ENCODE measurements at places on chromosomes 5 and 9.
A peak's percentile ranks its signal among the peaks of the same experiment; 100 is the strongest.

DNA sequence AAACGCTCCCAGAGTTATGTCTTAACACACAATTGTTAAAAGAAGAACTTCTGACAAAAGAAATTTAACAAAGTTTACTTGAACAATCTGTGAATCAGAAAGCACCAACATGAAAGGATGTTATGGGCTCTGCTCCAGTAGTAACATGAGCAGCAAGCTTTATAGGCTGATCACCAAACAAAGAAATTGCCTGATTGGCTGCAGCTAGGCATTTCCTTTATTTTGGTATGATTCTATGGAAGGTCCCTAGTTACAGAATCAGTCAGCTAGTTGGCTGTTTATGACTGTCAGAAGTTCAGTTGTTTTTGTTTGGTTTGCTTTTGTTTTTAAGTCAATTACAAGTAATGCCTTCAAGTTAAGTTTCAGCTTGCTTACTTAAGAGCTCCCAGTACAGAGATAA, 102.4 kb upstream of the SMC2 start:
- no peak for DNase-seq

DNA sequence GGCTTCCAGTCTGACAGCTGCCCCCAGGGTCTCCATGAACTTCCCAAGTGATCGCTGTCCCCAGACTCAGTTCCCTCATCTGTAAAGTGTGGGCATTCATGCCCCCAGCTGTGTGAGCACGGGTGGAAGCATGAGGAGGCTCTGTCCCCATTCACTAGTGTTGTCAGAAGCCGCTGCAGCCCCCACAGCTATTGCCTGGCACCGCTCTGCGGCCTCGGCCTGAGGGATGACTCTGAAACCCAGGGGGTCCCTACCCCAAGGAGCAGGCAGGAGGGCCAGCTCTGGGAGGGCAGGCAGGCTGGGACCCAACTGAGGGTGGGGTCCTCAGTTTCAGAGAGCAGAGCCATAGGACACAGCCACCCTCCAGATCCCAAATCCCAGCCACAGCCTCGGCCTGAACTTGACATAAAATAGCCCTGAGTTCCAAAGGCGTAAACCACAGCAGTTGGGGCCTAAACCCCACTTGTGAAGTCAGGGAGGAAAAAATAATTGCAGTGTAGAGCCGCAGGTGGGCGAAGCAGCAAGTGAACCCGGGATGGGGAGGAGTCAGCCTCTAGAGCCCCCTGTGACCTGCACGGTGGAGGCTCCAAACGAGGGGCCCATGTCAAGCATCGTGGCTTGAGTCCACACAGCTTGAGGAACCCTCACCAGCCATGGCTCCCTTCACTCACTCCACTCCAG, 66.0 kb upstream of the ADAMTS2 start:
- DNase-seq: no peak

DNA sequence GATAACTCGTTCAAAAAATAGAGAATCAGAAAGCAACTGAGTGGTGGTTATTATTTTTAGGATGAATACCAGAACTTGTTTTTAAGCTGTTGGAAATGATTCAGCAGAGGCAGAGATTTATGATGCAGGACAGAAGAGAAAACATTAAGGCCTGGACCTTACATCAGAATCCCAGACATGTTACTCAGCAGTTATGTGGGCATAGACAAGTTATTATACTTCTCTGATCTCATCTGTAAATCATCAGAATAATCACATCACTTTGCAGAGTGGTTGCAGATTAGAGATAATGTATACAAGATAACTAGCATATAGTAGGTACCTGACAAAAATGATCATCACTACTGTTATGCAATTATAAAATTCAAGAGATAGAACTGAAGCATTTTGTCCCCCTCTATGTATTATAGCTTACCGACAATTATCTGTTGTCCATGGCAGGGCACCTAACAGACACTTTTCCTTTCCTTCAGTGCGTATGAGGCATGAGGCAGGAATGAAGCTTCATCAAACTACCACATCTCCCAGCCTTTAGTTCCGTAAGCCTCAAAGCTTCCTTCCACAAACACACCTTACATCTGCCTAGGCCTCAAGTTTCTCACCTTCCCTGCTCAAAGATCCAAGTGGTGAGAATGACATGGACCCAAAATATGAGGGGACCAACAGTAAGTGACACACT, 165.9 kb downstream of the DENND1A start:
- DNase-seq: peak; percentile 46

- DNase-seq: no peak
These were observed 189.4 kb downstream of the AUH start for GRCh38 chr9:91172329-91172728.

DNA sequence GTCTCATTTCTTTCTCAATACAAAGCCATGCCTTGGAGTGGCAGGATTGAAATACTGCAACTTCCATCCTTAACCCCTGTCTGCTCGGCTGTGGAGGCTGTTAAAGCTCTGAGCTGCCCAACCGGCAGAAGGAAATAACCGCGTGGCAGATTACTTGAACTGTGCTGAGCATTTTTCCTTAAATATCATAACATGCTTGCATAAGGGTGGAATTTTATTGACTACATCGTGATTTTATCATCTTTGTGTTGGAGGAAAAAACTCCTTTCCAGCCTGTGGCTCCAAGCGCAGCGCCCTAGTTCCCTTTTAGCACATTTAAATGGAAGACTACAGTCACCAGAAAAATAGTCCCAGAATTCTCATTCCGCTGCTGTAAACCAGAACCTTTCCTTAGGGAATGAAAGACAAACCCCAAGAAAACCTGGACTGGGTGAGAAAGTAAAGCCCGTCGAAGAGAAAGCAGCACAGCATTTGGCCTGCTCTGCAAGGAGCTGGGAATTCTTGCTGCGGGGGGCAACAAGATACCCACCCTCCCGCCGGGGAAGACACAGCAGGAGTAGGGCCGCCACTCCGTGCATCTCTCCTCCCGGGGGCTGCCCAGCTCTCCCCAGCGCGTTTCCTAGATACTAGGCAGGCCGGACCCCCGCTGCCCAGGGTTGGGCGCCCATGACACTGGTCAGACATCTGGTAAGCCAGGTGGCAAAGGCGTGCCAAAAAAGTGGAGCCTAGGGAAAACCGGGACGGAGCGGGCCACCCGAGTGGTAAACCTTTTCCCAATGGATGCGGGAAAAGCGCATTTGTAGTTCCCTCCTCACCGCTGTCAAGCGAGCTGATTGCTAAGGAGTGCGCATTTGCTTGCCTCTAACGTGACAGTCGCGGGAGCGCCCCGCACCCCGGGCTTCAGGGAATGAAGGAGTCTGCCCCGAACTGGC, 1.3 kb downstream of the SHC3 start:
- peak; percentile 67 for DNase-seq

- DNase-seq: no peak
These were observed 187.1 kb downstream of the PCSK5 start for GRCh38 chr9:76077537-76077936.

- DNase-seq: peak; percentile 23
These were observed 791.9 kb upstream of the CDH6 start for GRCh38 chr5:30401479-30402058.

GRCh38 chr5:138844812-138845513, 30.2 kb downstream of the LRRTM2 start:
- DNase-seq: peak; percentile 21

DNA sequence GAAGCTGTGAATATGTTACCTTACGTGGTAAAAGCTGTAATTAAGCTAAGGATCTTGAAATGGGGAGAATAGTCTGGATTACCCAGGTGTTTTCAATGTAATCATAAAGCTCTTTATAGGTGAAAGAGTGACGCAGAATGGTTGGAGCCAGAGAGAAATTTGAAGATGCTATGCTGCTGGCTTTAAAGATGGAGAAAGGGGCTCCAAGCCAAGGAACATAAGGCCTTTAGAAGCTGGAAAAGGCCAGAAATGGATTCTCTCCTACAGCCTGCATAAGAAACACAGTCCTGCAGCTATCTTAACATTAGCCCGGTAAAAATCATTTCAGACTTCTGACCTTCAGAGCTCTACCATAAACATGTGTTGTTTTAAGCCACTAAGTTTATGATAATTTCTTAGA, 243.3 kb upstream of the VLDLR start:
- DNase-seq: no peak

GRCh38 chr9:96294159-96294545, 7.8 kb downstream of the HSD17B3 start:
- DNase-seq: no peak

DNA sequence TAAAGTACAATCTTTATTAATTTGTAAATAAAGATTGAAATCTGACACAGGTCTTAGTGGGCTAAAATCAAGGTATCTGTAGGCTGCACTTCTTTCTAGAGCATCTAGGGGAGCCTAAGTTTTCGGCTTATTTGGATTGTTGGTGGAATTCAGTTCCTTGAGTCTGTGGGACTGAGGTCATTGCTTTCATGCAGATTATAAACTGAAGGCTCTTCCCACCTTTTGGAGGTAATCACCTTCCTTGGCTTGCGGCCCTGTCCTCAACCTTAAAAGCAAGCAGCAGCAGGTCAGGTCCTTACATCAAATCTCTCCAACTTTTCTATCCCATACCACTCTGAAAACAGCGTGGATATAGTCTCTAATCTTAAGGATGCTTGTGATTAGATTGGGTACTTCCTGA, 25.9 kb downstream of the MAT2B start:
- no peak for DNase-seq

DNA sequence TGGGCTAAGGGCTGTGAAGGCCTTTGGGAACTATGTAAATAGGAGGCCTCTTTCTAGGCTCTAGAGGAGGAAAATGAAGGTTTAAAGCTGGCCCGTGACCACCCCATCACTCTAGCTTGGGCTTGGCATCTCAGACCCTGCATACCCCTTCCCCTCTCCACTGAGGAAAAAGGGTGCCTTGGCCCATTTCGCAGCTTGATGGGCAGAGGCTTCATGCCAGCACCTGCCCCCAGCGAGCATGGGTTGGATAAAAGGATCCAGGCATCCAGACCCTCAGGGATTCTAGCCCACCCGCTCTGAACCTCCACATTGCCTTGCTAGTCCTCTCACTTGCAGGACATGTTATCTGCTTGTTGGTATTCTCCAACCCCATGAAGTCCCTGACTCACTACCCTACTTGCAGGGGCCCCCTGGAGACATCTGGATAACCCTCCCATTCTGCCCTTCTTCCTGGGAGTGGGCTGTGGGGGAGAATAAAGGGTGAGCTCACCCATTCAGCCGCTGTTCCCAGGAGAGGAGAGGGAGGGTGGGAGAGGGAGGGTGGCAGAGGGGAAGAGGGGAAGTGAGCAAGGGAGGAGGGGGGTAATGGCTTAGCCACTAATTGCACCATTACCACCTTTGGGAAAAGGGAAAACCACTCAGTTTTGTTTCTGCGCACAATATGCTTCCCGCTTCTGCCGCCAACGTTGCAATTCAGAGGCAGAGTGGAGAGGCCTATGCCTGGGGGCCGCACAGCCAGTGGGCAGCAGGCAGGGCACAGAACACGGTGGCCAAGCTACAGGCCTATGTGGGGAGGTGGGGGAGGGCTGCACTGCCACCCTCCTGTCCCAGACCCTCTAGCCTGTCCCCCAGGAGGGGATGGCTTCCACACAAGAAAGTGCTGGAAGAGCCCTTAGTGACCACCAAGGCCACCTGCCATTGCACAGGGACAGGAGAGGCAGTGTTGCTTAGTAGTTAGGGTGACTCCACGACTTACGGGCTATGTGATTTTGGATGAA, 2.1 kb upstream of the CAMK2A start:
- no peak for DNase-seq

DNA sequence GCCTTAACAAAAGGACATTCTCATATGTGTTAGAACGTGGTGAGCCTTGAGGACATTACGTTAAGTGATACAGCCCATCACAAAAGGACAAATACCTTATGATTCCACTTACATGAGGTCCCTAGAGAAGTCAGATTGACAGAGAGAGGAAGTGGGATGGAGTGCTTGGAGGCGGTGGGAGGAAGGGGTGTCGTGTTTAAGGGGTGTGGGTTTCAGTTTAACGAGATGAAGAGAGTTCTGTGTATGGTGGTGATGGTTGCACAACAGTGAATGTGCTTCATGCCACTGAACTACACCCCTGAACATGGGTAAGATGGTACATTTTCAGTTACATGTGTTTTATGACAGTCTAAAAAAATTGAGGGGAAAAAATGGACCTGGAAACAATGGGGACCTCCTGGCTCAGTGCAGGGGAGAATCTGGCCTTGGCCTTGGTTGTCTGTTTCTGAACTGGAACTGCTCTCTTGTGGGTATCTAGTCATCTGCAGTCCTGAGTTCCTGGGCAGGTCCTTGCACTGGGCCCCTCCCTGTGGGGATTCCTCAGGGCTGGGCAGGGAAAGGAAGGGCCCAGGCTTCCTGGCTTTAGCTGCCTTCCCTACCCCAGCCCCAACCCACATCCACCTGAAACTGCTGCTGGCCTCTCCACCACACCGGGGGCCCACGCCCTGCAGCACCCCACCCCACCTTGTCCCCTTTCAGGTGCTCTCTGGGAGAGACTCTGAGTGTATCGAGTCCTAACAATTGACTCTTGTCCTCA, 17.8 kb downstream of the LRRC8A start:
- DNase-seq: peak; percentile 22

GRCh38 chr9:34375901-34376595, 650 bp downstream of the MYORG start:
- DNase-seq: peak; percentile 30
